ENCODE measurements at places on chromosomes 2 and 18.

GRCh38 chr2:238163481-238164198 lies 4.9 kb downstream of the ERFE start:
- DNase-seq: no peak

DNA sequence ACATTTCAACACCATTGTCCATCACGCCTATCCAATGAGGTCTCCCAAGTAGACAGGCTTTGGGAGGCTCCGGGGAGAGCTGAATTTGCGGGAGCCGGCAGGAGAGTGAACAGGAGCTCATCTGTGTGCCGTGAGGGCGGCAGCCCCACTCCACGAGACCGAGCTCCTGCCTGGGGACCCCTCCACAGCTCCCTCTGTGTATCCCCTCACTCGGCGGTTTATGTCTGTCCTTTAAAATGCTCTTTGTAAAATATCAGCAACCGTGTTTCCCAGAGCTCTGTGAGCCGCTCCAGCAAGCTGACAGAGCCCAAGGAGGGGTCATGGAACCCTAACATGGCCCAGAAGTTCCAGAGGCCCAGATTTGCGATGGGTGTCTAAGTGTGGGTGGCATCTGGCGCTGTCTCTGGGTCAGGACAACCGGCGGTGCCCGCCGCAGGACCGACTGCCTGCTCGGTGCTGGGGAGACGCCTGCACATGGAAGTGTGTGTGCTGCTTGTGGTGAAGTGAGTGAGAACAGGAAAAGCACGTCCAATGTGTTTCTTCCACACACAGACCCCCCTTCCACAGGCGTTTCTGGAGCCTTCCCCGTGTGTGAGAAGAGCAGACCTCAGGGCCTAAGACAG lies 34.8 kb downstream of the SLC66A2 start:
- no peak for DNase-seq

DNA sequence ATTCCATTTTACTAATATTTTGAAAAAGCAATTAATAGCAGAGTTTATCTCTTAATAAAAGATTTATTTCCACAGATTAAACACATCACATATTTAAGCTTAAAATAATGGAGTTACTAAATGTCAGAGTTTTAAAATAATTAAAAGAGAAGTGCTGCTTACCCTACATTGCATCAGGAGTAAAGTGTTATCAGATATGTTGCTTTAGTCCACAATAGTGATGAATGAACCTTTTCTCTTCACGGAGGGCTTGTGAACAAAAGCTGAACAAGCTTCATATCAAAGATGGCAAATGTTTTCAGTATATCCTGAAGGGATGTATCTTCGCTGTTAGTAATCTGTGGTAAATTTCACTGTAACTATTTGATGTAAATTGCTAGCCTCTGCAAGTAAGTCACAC lies 69.4 kb upstream of the TTC27 start:
- DNase-seq: no peak

DNA sequence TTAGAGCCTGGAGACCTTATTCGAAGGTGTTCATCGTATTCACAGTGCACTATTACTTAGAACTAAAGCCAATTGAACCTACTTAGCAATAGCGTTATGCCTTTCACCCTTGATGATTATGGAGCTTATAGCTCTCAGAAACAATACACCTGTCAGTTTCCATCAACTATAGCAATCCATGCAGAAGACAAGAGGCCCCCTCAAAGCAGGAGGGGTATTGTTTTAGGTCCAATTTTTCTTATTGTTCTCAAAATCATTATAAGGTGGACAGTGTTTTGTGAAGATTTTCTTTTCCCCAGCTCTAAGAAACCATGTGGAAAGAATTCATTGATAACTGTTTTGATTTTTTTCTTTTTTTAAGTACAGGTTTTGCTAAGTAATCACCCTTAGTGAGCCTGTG lies 135.5 kb downstream of the MEIS1 start:
- DNase-seq: no peak

DNA sequence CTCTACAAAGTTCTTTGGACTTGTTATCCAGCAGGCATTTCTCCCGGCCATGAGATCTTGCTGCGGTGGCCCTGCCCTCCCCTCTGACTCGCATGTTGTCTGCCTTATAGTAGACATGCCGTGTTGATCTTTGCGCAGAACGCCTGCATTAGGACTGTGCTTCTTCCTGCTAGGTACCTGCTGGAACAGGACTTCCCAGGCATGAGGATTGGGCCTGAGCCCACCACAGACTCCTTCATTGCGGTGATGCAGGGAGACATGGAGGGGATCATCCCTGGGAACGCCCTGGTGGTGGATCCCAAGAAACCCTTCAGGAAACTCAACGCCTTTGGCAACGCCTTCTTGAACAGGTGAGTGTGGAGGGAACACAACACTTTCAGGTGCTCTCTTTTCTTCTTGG lies 10.1 kb downstream of the EHD3 start:
- DNase-seq: no peak

- no peak for DNase-seq
Observed at GRCh38 chr2:138087751-138088593, 123.7 kb downstream of the HNMT start.

DNA sequence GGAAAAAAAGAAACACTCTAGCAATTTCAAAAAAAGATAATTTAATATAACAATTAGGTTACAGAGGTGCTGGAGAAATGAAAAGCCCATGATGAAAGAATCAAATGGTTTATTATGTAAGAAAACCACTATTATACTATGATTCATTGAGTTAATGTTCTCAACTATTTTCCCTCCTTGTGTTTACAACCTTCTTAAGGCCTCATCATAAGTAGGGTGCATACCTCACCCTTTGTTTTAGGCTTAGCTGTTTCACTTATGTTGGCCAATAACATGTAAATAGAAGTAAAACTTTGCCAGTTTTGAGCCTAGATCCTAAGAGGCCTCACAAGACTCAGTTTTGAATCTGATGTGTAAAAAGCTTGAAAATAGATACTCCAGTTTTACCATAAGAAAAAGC lies 418.3 kb upstream of the DDX18 start:
- no peak for DNase-seq

- DNase-seq: no peak
Observed at GRCh38 chr2:225948903-225949302, 549.4 kb downstream of the NYAP2 start.

DNA sequence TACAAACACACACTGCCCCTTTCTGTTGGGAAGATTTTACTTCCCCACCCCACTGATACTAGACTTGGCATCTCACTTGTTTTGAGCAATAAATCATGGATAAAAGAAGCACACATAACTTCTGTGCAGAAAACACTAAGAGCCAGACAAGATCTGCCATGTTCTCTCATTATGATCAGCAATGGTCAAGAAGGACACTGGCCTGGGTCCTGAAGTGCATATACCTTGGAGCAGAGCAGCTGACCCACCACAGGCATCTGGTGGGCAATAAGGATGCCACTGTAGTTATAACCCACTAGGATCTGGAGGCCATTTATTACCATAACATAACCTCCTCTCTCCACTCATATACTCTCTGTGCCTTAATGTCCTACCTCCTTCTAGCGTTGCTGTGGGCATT lies 338.3 kb downstream of the NCKAP5 start:
- DNase-seq: no peak

GRCh38 chr18:77482190-77483085 lies 232.8 kb downstream of the GALR1 start:
- no peak for DNase-seq

DNA sequence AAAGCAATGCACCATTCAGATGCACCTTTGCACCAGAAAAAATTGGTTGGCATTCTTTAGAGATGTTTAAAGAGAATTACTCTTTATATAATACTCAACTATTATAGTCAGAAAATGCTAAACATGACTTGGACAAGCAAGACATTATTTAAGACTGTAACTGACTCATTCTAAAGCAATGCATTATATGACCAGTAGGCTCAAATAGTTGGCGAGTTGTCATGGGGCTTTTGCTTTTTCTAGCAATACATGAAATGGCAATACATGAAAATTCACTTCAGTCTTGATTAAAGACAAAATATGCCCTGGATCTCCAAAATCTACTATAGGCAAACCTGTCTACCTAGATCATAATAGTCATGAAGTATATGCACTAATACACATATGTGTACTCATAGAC lies 216.9 kb upstream of the VWC2L start:
- DNase-seq: no peak

GRCh38 chr2:40488101-40488601 lies 36.3 kb upstream of the SLC8A1 start:
- DNase-seq: no peak

GRCh38 chr2:47172156-47172921 lies 17.2 kb upstream of the STPG4 start:
- no peak for DNase-seq

DNA sequence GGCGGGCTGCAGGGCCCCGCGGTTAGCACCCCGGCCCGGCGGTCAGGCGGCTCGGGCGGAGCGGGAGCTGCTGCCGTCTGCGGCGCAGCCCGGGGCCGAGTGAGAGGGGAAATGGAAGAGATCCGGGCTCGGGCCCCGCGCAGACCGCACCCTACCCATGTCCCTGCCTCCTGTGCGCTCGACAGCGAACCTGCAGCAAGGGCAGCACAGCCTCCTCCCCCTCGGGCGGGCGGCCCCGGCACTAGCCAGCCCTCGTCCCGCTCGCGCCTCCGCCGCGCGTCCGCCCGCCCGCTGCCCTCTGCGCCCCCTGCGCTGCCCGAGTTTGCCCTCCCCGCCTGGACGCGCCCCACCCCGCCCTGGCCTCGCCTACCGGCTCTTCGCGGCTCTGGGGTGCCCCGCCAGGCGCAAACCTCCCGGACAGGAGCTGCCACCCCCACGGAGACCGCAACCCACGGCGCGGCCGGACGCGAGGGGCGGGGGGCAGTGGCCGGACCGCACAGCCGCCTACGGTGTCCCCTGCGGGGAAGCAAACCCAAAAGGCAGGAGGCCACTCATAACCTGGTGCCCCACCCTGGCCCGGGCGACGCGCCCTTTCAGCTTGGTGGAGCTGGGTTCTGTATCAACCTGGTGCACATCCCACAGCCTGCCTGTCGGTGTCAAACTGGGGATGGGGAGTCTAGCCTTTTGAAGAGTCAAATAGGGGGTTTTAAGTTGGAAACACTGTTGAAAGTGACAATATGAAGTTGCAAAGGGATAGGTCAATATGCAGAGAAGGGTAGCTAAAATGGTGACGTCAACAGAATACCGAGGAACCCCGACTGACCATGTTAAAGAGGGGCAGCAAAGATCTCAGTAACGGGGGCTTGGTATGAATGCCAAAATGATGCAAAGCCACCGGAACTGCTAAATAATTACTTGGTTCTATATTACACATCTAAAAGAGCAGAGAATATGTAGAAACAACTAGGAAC lies at the start of gene IHH:
Gene IHH (minus strand): TSS at position 101 of the 971 bp plus-strand sequence. CDS start 454 bp downstream, outside the sequence.
- DNase-seq: no peak
